SJSA1 (cell line): ENCODE measurements at places on chromosomes 5 and 9. TPM values are rescaled to one million over a fixed set of nuclear protein-coding genes. Genes with fewer than 3 reads are reported as not detected.
A peak's percentile ranks its signal among the peaks of the same experiment; 100 is the strongest.

DNA sequence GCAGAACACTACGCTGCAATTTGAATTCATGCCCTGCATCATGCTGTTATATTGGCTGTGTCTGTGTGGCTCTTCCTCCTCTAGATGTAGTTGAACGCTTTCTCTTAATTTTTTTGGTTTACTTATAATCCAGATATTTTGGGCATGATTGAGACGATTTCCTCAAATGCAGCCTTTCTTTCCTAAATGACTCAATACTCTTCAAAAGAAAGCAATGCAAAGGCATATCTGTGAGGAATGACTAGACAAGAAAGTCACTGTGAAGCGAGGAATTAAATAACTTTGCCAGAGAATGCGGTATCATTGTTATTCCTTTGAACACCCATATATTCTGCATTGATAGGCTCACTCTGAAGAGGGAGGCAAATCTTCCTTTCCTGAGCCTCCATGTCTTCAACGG is 152.8 kb downstream of the YIPF5 start:
- no peaks in the 10 kb centered on the region for H3K4me1 ChIP-seq
- no peak overlapping the region for H3K27ac ChIP-seq
- H3K36me3 ChIP-seq: no peaks in the 10 kb centered on the region
- no peak overlapping the region for H3K4me3 ChIP-seq

GRCh38 chr9:136675477-136676296 is 11.6 kb downstream of the AGPAT2 start:
- H3K36me3 ChIP-seq: no peaks in the 10 kb centered on the region
- DNase-seq: no peak
- no peak overlapping the region for H3K27ac ChIP-seq
- H3K4me1 ChIP-seq: no peaks in the 10 kb centered on the region
- H3K4me3 ChIP-seq: no peak overlapping the region

GRCh38 chr9:101421653-101422065 is 13.9 kb downstream of the ALDOB start:
- H3K4me1 ChIP-seq: no peaks in the 10 kb centered on the region; the same call in 1 of the 2 replicates
- no peak for DNase-seq
- no peak overlapping the region for H3K27ac ChIP-seq
- no peaks in the 10 kb centered on the region; the same call in 1 of the 2 replicates for H3K27me3 ChIP-seq

GRCh38 chr9:114259798-114260523 is 62.9 kb upstream of the ORM1 start:
- H3K36me3 ChIP-seq: no peaks in the 10 kb centered on the region
- no peak overlapping the region for H3K4me3 ChIP-seq
- no peak overlapping the region for H3K27ac ChIP-seq
- no peaks in the 10 kb centered on the region for H3K4me1 ChIP-seq

DNA sequence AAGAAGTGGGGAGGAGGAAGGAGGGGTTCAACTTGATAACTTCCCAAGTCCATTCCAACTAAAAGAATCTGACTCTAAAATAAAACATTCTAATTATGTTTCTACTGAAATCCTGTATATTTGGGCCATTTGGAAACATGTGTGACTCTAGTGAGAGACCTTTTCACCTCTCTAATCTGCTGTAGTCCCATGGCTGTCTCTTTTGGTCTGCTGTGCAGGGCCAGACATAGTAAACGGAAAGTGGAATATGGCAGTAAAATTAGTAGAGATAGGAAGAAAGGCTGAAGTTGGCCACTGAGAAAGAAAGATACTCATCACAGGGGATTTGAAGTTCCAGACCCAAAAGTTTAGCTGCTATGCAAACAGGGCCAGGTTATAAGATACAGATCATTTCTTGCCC is 15.9 kb downstream of the RFX3 start:
- H3K27ac ChIP-seq: no peak overlapping the region
- peaks cover 6% of the 10 kb centered on the region; the same call in 1 of the 2 replicates for H3K4me1 ChIP-seq
- DNase-seq: no peak
- no peak overlapping the region for H3K4me3 ChIP-seq
- no peaks in the 10 kb centered on the region for H3K27me3 ChIP-seq

GRCh38 chr5:61755726-61756222 is 423.7 kb downstream of the ZSWIM6 start:
- no peak overlapping the region for H3K27ac ChIP-seq
- no peaks in the 10 kb centered on the region for H3K36me3 ChIP-seq
- no peaks in the 10 kb centered on the region for H3K4me1 ChIP-seq
- no peak overlapping the region for H3K4me3 ChIP-seq
- H3K27me3 ChIP-seq: peaks cover 3% of the 10 kb centered on the region; the same call in 1 of the 2 replicates

- H3K36me3 ChIP-seq: no peaks in the 10 kb centered on the region
- DNase-seq: no peak
- no peaks in the 10 kb centered on the region for H3K27me3 ChIP-seq
- H3K4me1 ChIP-seq: no peaks in the 10 kb centered on the region
- H3K4me3 ChIP-seq: no peak overlapping the region
- H3K27ac ChIP-seq: peak overlapping the region; percentile 24
Observed at GRCh38 chr5:28398185-28398584, 1359.8 kb upstream of the CDH9 start.

DNA sequence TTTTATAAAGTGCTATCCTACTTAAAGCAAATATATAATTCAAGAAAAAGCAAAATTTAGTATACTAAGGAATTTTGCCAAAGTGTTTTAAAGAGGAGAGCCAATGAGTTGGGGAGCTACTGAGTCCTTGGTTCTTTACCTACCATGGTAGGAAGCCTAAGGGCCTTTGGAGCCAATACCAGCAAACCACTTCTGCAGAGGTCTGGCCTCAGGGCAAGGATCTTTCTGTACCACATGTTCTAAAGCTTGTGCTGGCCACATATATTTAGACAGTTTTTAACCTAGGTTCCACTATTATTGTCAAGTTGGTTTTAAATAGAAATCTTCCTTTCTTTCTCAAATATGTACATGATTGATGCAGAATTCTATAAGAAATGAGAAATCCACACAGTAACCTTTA is 172.3 kb upstream of the NREP start:
- H3K27ac ChIP-seq: no peak overlapping the region
- DNase-seq: no peak
- H3K4me3 ChIP-seq: no peak overlapping the region
- H3K27me3 ChIP-seq: no peaks in the 10 kb centered on the region
- no peaks in the 10 kb centered on the region for H3K36me3 ChIP-seq
- H3K4me1 ChIP-seq: peaks cover 10% of the 10 kb centered on the region

Gene RCL1
- total RNA-seq: 0.91 and 7.3 TPM in 2 replicates

Gene TEX48
- total RNA-seq: not detected in 2 replicates

Gene SLC46A2
- not detected in 2 replicates for total RNA-seq
